ENCODE measurements at places on chromosomes 13 and 19.

- no peak for DNase-seq
Observed at GRCh38 chr13:36126491-36126890, 4.7 kb downstream of the DCLK1 start.

DNA sequence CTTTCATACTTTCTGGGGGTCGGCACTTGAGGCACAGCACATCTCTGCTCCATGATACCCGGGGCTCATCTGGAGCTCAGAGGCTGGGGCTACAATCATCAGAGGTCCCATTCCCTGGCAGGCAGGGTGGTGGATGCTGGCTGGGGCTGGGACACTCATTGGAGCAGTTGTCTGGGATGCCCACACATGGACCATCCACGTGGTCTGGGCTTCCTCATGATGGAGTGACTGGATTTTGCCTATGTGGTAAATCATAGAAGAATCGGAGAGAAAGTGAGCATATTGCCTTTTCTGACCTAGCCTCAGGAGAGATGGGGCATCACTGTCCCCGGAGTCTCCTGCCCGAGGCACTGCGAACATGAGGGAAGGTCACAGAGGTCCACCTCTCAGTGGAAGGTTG lies 91.4 kb upstream of the IRS2 start:
- DNase-seq = no peak

DNA sequence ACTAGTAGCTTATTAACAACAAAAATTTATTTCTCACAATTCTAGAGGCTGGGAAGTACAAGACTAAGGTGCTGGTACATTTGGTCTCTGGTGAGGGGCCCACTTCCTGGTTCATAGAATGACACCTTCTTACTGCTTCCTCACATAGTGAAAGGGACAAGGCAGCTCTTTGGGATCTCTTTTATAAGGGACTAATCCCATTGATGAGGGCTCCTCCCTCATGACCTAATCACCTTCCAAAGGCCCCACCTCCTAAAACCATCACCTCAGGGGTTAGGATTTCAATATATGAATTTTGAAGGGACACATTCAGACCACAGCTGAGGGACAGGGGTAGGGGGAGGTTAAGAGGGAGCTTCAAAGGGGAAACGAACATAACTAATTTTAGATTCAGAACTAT lies 20.3 kb downstream of the SPART start:
- no peak for DNase-seq

GRCh38 chr13:28401303-28402056 lies 93.4 kb downstream of the FLT1 start:
- DNase-seq = no peak

- DNase-seq = no peak
Observed at GRCh38 chr19:1510442-1510806, 2.4 kb downstream of the ADAMTSL5 start.

DNA sequence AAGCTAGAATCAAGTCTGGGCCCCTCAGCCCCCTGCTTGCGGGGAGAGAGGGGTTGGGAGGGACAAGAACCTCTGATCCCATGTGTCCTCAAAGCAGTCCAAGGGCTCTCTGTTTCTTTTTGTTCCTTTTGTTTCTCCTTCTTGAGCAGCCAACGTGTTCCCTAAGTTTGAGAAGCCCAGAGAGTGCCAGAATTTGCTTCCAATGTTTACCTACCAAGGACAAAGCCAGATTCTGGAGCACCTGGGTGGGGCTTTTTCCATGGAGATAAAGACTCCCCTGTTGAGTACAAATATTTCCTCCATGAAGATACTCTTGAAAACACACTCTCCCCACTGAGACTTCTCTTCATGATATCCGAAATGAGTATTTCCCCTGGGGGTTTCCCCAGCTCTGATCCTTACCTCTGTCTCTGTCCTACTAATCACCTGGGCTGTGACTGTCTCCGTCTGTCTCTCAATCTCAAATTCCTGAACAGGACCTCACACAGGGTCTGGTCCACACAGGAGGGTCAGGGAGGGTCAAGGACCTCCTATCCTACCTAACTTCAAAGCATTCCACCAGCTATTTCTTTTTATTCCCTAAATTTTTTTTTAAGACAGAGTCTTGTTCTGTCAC lies 27.4 kb downstream of the CD177 start:
- no peak for DNase-seq

DNA sequence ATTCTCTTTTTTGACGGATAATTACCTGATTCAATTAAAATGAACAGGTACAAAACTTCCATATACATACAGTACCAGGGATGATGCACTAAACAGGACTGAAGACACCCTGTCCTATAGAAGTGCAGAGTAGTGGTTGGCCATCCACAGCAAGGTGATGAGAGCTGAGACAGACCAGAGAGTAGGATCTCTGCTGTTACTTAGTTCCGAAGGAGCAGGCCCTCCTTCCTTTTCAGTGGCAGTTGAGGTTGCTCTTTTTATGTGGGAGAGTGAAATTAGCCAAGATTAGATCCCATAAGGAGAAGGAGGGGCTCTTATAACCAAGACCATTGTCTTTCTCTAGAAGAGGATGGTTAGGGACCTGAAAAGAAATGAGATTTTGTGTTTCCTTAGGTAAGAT lies 4.0 kb downstream of the PDS5B start:
- no peak for DNase-seq

- DNase-seq = no peak
Observed at GRCh38 chr13:62598708-62599107, 1183.1 kb upstream of the PCDH20 start.

GRCh38 chr19:7159105-7159933 lies 89.8 kb downstream of the ZNF557 start:
- DNase-seq = no peak

DNA sequence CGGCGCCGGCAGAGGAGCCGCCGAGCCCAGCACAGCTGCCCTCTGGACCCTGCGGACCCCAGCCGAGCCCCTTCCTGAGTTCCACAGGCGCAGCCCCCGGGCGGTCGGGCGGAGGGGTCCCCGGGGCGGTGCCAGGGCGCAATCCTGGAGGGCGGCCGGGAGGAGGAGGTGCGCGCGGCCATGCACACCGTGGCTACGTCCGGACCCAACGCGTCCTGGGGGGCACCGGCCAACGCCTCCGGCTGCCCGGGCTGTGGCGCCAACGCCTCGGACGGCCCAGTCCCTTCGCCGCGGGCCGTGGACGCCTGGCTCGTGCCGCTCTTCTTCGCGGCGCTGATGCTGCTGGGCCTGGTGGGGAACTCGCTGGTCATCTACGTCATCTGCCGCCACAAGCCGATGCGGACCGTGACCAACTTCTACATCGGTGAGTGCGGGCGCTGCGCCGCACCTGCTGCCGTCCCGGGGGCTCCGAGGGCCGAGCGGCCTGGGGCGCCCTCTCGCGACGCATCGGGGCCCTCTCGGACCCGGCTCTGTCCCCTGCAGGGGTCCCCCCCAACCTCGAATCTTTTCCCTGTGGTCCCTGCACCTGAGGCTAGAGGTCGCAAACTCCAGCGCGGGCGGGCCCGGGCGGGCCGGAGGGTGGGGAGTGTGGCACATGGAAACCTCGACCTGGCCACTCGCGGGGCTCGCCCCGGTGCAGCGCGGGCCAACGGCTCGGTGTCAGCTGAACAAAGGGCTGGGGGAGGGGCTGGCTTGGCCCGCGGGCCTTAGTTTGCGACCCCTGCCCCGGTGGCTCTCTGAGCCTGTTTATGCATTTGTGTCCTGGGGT lies at the start of gene KISS1R:
KISS1R (plus strand) TSS at position 11 of the 829 bp plus-strand sequence; CDS start at position 181, 170 bp downstream.
- DNase-seq = no peak

GRCh38 chr13:90766386-90766902 lies 581.0 kb upstream of the MIR17HG start:
- no peak for DNase-seq

GRCh38 chr13:52811841-52812240 lies 36.6 kb downstream of the PCDH8 start:
- no peak for DNase-seq

DNA sequence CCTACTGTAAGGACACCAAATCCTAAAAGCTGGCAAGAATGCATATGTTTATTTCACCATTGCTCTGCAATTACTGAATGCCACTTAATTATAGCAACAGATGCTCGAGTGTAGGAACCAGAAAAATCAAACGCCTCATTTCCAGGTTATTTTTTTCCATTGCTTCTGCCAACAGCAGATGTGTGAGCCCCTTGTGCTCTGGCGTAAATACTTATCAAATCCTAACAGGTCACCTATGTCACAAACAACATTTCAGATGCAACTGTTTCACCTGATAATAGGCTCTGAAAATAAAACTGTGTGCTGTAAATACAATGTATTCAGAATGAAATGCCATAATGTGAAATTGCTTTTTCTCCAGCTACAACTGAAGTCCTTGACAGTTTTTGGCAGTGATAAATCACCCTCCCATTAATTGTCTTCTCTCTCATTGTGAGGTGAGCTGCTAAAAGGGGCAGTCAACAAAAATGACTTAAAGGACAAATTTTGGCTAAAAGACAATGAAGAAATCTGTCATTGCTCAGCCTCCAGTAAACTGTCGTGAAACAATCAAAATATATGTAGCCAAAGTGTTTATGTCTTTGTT lies 344.0 kb downstream of the DACH1 start:
- DNase-seq = no peak

DNA sequence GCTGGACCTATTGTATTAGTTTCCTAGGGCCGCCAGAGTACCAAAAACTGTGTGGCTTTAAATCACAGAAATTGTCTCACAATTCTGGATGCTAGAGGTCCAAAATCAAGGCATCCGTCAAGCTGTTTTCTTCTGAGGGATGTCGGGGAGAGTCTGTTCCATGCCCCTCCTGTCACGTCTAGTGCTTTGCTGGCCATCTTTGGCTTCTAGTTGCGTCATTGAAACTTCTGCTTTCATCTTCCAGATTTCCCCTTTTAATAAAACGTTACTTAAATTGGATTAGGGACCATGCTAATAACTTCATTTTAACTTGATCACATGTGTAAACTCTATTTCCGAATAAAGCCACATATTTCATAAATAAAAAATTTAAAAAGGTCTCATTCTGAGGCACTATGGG lies 47.5 kb downstream of the TRPM4 start:
- DNase-seq = no peak

DNA sequence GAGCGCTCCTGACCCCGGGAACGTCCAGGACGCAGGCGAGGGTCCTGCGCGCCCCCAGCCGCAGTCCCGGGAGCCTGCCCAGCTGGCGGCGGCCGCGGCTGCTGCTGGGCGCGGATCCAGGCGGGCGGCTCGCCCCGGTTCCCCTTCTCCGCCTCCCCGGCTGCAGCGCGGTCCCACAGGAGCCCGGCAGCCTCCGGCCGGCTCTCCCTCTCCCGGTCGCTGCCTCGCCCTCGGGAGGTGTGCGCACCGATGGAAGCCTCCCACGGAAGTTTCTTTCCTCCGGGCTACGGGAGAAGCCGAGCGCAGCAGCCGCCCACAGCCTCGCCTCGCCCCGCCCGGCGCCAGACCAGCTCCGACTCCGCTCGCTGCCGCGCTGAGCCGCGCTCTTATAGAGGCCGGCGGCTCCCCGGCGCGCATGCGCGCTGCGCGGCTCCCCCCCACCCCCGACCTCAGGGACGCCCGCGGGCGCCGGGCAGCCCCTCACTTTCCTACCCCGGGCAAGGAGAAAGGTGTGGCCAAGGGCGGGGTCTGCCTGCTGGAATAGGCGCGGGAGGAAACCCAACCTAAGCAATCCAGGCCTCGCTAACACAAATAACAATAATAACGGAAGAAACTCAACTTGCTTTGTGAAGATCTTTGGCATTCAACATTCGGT lies at the start of gene SHISA2:
SHISA2 (minus strand) TSS at position 360 of the 655 bp plus-strand sequence. CDS start 1,041 bp downstream, outside the sequence.
- DNase-seq = no peak

DNA sequence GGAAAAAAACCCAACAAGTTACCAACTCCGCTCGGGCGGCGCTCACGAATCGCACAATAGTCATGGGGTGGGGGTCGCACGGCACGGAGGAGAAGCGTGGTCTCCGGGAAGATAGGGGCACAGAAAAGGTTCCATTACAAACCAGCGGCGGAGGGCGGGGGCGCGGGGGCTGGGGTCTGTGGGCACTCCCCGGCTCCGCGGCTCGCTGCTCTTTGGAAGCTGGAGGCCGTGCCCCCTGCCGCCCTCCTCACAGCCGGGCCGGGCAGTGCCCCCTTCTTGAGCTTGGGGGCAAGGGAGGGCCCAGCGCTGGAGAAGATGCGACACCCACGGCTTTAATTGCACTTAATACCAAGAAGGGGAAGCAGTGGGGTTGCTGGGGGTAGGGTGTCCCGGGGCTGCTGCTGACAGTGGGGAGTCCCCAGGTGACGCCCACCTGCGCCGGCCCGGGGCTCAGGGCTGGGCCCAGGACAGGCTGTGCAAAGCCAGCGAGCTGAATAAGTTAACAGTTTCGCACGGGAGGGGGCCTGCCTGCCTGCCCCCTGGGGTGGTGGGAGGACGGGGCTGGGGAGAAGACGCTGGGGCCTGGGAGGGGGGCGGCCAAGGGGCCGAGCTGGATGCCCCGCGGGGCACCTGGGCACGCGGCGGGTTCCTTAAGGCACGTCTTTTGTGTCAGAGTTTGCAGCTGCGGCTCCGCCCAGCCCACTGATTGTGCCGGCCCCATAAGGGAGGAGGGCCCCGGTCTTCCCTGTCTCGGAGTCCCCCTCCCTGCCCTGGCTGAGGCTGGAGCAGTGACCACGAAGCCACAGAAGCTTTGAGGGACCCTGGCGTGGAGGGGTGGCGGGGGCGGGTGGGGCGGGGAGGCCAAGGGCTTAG lies 9.8 kb downstream of the DCAF15 start:
- DNase-seq = no peak

DNA sequence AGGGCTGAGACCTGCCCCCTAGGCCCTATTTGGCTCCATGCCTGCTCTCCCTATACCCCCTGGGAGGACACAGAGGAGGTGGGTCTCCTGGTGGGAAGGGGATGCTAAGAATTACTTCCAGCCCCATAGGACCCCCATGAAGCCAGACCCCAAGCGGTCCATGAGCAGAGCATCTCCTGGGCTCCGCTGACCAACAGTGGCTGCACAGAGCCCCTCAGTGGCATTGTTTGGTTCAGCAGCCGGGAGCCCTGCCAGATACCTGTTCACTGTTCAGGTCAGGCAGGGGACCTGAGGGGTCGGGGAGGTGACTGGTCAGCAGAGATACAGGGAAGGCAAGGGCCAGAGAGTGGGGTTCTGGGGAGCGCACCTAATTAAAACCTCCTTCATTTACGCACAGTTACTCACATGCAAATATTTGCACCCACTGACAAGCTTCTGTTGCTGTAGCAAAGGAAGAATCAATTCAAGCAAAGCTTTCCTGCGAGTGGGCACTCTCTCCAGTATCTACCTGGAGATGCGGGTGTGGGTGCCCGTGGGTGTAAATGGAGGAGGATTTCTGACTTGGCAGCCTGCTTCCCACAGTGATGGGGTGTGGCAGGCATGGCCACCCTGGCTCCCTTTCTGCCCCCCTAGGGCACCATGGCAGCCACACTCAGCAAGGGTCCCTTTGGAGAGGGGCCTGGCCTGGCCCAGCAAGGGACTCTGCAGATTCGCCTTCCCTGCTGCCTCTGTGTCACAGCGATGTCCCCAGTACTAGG lies 83.5 kb downstream of the CHST8 start:
- DNase-seq = no peak

GRCh38 chr13:49419276-49419675 lies 24.6 kb downstream of the CAB39L start:
- no peak for DNase-seq

GRCh38 chr13:31963631-31964030 lies 67.9 kb upstream of the FRY start:
- no peak for DNase-seq

Data from stimulated activated CD4-positive, alpha-beta T cell treated with anti-CD3 and anti-CD28 coated beads, Interleukin-1b, Interleukin-23, amount 100 ng/mL, for 4 hours (primary cell).